ENCODE measurements at places on chromosomes 2 and 18.

DNA sequence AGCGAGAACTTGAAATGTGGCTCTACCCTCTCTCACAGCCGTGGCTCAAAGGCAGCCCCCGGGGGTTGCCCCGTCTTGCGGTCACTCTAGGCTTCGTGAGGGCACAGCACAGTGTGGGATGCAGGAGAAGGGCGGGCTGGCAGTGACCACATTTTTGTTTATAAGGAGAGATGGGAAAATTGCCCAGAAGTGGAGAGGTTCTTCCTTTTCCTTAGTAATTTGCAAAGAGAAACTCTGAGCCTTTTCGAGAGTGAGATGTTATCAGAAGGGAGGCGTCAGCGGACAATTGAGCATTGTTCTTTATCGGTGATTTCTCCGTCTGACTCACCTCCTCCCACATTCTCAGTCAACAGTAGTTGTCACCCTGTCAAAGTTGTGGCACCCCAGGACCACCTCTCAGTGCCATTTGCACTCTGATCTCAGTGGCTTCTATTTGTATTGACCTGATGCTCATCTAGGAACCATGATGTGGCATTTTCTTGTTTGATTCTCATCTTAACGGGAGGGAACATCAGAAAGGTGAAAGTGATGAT, 89.6 kb downstream of the ACAA2 start:
- DNase-seq: no peak

GRCh38 chr2:36802952-36803351, 106.4 kb downstream of the VIT start:
- DNase-seq: no peak

DNA sequence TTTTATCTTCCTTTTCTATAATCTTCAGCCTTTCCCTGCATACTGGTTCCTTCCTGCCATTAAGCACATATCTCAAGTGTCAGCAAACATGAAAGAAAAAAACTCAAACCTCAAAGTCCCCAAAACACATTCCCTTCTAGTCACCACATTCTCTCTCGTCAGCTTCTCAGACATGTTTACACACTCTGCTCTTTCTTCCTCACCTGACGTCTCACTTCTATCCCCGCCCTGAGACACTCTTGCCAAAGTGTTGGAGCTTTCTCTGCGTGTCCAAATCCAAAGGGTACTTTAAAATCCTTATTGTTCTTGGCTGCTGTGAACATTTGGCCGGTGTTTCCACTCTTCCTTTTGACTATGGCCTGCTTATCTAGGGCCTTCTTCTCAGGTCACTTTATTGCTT, 47.9 kb downstream of the SOX11 start:
- DNase-seq: no peak

DNA sequence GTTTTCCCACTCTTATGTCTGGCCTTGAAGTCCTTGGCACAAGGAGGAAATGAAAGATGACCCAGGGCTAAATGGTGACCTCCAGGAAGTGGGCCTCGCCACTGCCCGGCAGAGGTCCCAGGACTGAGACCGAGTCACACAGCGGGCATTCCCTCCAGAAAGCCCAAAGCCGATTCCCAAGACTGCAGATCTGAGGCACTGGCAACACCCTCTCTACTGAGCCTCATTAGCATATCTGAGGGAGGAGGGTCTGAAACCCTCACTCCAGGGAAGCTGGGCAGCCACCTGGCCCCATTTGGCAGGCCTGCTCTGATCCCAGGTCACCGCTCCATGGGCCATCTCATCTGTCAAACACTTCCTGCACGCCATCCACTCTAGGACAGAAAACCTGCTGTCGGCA, 29.1 kb downstream of the FAM178B start:
- DNase-seq: peak; percentile 57

DNA sequence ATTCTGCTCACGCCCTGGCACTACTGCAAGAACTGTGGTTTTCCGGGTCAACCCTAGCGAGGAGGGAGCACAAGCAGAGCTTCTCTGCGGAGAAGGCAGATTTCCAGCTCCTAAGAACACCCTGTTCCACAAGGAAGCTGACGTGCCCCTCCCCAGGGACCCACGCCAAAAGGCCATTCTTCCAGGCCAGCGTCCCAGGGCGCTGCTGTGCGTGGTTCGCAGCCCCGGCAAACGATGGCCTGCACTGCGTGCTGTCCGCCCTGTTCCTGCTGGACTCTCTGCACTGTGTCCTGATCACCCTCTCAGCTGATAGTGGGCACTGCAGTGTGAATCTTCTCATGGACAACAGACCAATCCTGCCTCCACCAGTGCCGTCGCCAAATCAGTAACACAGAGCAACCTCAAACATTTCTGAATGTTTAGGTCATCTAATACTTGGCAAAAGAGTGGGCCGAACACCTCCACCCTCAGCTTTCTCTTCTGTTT, 49.1 kb downstream of the ADI1 start:
- no peak for DNase-seq

DNA sequence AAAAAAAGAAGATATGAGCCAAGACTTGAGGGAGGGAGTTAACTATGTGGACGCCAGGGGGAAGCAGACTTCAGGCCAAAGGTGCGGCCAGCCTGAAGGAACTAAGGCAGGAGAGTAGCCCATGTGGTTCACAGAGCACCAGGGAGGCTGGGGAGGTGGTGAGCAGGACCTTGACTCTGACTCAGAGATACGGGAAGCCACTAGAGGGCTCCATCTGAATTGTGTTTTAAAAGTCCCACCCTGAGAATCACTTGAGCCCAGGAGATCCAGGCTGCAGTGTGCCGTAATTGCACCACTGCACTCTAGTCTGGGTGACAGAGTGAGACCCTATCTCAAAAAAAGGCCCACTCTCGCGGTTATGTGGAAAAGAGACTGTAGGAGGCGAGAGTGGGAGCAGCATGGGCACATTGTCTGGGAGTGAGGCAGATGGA, 12.3 kb downstream of the CEP192 start:
- peak; percentile 40 for DNase-seq

GRCh38 chr2:158894078-158894477, 74.4 kb upstream of the TANC1 start:
- no peak for DNase-seq

DNA sequence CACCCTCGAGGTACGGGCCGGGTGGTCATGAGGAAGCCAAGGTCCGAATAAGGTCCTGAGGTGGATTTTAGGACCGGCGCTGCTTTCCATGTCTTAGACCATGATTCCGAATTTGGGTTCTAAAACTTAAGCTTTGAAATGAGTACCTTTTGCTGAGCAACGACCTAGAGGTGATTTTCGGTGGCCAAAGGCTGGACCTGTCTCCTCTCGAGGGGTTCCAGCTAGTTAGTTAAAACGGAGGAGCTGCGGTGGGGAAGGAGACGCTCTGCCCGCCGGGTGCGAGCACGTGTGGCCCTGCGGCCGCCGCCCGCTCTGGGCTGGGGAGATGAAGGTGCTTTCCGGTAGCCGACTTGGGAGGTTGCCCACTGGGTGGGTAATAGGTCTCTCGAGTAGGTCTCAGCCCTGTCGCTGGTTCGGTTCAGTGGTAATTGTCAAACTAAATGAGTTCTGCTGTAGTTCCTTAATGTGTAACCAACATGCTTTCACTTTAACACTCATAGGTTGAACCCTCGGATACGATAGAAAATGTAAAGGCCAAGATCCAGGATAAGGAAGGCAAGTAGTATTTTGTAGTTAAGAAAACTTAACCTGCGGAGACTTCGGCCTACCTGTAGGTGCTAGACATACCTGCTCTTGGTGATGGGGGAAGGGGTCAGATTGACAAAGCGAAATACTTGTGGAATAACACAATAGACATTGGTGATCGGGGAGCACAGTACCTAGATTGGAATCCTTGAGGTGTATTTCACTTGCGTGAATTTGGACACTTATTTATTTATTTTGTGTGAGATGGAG, 572 bp downstream of the RPS27A start:
- peak; percentile 42 for DNase-seq

Measured in suppressor macrophage treated with lipopolysaccharide for 4 hours (primary cell).